HFFc6 (cell line): ENCODE measurements at places on chromosomes 5 and 9. TPM values are rescaled to one million over a fixed set of nuclear protein-coding genes. Genes with fewer than 3 reads are reported as not detected.

Gene DOCK2
- 1.4 to 5.3 TPM (median 5.3 TPM) in 3 replicates for total RNA-seq

DNA sequence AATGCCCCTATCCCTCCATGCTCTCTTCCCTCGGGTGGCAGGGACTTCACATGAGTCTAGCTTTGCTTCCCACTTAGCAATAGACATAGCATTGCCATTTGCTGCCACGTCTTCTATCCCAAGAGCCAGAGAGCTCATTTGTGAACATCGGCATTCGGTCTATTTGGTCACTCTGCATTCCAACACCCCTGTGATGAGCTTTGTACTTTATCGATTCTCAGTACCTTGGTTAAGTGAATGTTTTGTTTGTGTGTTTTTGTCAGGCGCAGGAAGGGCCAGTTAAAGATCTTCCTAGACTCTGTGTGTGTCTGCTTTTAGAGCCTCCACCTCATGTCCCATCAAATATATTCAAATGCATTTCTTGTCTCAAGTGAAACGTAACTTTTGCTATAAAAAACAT, 141.7 kb downstream of the TARS1 start:
- no peak for DNase-seq

- DNase-seq, result peak; percentile 47
Observed at GRCh38 chr9:16824545-16825330, 45.7 kb downstream of the BNC2 start.

Gene PKD2L2
- total RNA-seq, result not detected in 3 replicates

Gene SNCB
- not detected in 3 replicates for total RNA-seq

Gene NR6A1
- 0.08 to 0.24 TPM (median 0.14 TPM) in 3 replicates for total RNA-seq

- peak; percentile 92 for DNase-seq
Observed at GRCh38 chr9:123562844-123563346, 206.9 kb downstream of the CRB2 start.

GRCh38 chr5:141100243-141100805, at the start of gene PCDHB3:
Gene PCDHB3 (plus strand): TSS chr5:141100473. CDS start chr5:141100650, 177 bp downstream.
- DNase-seq, result peak; percentile 68

Gene SLC1A1
- 0.43 to 1.5 TPM (median 1.0 TPM) in 3 replicates for total RNA-seq
